ENCODE measurements at places on chromosomes 3 and 15.

GRCh38 chr15:51874751-51875644, 45.5 kb downstream of the TMOD3 start:
- DNase-seq, result no peak

GRCh38 chr15:84831028-84831427, 13.9 kb downstream of the ALPK3 start:
- DNase-seq, result no peak

- no peak for DNase-seq
These were observed 344.9 kb downstream of the NLGN1 start for GRCh38 chr3:173742491-173742890.

GRCh38 chr15:70504299-70504951, 258.9 kb downstream of the UACA start:
- peak; percentile 48 for DNase-seq

DNA sequence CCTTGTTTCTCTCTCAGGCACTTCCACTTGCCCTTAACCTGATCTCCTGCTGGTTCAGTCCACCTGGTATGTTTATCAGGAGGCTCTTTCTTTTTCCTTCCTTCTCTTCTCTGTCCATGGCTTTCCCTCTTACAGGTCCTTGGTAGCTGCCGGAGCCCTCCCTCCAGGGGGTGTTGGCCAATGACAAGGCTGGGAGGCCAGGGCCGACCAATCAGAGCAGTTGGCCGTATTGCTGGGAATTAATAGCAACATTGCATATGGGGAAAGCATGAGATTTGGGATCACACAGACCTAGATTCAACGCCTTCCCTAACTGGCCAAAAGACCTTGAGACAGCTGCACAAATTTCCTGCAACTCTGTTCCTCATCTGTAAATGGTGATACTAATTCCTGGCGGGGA, 62.4 kb downstream of the CEMIP start:
- no peak for DNase-seq

- DNase-seq, result peak; percentile 60
These were observed 62.5 kb downstream of the SFMBT1 start for GRCh38 chr3:52983336-52983807.

DNA sequence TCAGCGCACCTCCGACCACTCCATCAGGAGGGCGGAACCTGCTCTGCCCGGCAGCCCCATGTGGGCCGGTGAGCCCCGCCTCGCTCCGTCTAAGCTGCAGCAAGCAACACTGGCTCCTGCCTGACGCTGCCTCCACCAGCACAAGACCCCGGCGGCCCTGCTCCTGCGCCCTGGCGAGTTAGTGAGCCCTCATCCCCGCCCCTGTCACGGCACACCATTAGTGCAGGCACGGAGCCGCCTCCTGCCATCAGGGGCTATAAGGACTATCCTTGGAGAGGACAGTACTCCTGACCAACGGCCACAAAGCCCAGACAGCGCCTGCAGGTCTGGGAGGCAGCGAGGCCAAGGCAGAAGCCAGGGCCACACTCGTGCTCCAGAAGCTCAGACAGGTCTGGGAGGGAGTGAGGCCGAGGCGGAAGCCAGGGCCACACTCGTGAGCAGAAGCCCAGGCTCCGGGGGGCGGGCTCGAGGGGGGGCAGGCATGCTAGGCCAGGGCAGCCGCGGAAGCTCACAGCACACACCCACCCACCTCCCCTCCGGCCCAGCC, 39.4 kb downstream of the TNK2 start:
- DNase-seq, result no peak

GRCh38 chr15:59035201-59035600, 47.7 kb downstream of the RNF111 start:
- no peak for DNase-seq

- DNase-seq, result peak; percentile 28
These were observed 19.3 kb upstream of the GPX1 start for GRCh38 chr3:49377483-49377882.

DNA sequence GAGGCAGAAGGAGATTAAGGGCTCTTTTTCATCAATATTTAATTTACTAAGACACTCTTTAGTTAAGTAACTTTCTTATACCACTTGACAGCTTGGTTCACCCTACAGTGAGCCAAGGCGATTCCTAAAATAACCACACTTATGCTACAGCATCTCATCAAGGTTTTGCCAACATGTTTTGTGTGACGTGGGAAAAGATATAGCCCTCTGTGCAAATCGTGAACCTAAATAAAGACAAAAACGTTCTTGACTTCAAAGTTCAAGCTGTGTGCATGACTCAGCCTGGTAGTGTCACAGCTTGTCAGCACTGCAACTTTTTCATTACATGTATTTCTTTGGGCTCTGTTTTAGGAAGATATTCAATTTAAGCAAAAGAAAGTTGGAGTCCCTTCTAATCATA, 297.0 kb upstream of the EPHA3 start:
- no peak for DNase-seq

DNA sequence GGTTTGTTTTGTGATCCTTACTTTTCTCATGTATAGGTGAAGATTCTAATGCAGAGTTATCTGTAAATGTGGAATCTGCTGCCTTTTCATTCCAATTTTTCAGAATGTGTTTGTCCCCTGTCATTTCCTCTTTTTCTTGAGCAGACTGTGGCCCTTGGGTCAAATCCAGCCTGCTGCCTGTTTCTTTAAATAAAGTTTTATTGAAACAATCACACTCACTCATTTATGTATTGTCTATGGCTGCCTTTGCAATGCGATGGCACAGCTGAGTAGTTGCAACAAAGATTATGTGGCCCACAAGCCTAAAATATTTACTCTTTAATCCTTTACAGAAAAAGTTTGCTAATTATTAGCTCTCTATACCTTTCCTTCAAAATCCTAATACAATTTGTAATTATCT, 116.3 kb upstream of the NPHP3 start:
- DNase-seq, result no peak

DNA sequence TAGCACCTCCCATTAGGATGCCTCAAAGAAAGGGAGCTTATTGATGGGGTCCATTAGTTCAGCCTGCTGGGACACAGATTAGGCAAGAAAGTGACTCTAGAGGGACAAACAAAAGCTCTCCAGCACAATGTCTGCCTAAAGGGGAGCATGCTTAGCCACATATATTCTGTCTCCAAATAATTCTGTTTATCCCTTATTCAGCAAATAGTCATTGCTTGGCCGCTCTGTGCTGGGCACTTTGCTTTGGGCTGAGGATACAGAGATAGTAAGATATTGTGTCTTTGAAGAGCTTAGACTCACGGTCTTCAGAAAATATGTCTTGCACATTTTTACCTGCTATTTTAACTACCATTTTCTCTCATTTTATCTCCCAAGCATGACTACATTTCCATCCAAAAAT, 159.8 kb downstream of the SYNPR start:
- DNase-seq, result no peak

DNA sequence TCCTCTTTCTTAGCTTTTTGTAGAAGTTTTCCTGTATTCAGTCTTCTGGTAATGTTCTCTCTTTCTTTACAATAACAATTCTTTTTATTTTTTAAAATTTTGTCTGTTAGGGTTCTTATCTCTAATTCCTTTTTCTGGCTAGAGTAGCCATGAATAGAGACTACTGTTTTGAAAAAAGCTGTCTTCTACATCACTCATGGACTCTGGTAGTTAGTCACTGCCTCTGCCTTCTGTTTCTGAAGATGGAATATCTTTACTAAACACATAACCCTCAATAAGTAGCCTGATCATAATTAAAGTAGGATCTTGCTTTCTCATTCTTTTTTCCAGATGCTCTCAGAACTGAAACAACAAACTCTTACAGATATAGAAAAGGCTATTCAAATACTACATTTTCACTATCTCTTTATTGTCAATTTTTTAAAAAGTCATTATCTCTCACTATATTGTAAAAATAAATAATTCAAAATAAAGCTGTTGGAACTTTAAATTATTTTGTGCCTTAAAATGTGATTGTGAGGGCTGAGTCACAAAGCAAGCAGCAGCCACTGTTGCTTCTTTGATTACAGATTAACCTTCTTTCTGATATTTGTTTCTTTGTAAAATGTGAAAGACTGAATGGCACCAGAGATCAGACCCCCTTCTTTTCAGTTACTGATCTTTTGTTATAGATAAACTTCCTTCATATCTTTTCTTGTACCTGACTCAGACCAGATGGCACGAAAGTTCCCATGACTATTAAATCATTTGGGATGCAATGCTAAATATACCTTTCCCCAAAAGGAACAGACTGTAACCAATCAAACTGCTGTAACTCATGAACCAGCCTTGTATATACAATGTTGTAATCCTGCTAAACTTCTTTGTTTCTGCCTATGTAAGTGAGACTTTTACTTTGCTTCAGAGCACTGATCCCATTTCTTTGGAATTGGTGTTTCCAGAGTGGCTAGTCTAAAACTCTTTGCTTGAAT, 1159.5 kb downstream of the IGSF11 start:
- DNase-seq, result no peak

- DNase-seq, result no peak
These were observed 25.8 kb downstream of the C3orf33 start for GRCh38 chr3:155780291-155780690.

DNA sequence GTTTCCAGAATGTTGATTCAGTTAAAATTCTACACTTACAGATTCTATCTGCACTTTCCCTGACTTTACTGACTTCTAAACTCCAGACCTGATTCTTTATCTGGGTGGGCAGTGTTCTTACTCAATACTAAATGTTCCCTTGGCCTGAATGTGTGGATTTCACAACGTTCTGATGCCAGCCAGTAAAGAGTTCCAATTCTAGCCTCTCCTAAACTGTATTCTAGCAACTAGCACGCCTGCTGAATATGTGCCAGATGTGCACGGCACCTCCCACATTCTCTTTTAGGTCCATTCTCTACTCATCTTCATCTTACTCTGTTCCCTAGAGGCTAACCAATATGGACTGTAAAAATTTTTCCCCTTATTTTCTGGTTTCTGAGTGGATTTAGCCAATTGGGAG, 479.5 kb upstream of the AGTR1 start:
- DNase-seq, result no peak

DNA sequence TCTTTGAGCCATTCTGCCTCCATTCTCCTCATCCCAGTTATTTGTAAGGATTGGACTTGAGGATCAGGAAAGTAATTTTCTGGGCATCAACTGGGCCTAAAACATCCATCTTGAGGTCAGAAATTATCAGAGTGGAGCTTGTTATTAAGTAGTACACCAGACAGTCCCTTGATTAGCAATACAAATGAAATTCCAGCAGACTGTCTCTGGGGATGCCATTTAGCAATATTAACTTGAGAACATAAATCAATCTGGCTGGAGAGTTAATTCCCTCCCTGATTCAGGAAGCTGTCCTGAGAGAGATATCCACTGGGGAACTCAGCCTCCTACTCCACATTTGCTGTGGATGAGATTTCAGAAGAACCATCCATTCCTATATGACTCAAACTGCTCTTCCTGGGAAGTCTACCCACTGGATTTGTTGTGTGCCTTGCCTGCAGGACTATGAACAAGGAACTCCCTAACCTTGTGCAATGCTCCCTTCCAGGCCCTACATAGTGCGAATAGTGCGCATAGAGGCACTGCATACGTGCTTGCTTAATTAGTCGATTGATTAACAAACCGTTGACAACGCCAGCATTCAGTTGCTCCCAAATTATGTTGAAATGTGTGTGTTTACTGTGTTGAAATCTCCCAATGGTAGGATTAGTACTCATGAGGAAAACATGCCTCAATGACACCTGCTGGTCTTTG, 36.1 kb upstream of the MTMR14 start:
- no peak for DNase-seq

- no peak for DNase-seq
These were observed 42.3 kb upstream of the GALNT15 start for GRCh38 chr3:16132190-16132589.

GRCh38 chr3:131803113-131803512, 231.7 kb downstream of the CPNE4 start:
- DNase-seq, result no peak

DNA sequence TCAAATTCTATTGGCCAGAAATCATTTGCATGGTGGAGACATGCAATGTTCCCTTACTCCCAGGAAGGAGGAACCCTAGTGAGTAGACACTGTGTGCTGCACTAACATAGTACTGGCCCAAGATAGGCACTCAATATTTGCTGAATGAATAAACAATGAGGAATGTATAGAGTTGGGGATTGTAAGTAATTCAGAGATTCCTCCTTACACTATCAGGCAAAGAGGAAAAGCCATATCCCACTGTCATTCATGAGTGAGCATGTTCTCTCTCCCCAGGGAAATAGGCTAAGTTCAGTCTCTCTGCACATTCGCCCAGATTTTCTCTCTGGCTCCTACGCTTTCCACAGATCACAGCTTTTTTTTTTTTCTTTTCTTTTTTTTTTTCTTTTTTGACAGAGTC, 154.9 kb upstream of the WNT5A start:
- DNase-seq, result no peak

DNA sequence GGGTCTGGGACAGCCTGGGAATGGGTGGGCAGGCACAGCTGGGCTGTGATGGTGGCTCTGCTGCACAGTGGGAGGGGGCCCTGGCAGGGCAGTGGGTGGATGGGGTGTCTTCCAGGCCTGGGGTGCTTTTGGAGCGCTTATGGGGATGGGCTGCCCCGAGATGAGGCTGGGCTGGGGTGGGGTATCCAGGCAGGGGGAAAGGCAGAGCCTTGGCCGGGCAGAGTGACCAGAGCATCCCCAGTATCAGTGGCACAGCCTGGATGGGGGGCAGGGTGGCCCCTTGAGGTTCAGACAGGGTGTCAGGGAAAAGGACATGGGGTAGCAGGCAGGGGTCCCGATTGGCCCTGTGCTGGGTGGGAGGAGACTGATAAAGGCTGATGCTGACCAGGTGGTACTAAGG, 26.6 kb downstream of the HDAC11 start:
- no peak for DNase-seq

- no peak for DNase-seq
These were observed 46.9 kb upstream of the FLNB start for GRCh38 chr3:57961177-57961827.

DNA sequence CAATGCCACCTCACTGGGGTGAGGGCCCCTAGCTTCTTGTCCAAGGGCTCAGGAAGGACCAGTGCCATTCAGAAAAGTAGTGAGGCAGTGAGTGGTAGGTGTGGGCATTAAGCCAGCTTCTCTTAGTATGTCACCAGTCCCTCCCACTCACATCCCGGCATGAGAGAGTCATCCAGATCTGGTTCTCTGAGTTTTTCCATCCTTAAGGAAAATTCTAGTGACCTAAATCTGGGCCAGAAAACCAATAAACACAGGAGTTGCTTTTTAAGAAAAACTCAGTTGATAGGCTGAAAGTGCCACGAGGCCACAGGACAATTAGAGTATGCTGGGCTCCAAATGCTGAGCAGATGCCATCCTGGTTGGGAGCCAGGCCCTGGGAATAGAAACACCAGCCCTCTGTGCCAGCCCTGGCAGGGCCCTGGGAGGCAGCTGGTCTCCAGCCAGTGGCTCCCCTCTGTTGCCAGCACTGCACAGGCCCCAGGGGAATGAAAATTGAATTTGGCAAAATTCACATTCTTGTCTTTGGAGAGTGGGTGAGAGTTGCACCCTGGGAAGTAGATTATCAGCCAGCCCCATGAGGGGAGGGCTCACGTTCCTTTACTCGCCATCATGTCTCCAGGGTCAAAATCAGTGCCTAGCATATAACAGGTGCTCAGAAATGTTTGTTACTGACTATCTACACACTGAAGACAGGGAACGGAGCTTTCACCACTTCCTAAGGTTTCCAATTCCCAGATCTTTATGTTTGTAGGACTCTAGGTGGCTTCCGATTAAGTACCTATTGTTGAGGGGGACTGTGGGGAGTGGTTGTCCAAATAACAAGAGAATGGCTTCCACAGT, 52.8 kb downstream of the FAM43A start:
- no peak for DNase-seq
